ENCODE measurements at places on chromosomes 11 and 22.

- peak; percentile 9 for DNase-seq
These were observed 46.2 kb downstream of the ATXN10 start for GRCh38 chr22:45717789-45718188.

DNA sequence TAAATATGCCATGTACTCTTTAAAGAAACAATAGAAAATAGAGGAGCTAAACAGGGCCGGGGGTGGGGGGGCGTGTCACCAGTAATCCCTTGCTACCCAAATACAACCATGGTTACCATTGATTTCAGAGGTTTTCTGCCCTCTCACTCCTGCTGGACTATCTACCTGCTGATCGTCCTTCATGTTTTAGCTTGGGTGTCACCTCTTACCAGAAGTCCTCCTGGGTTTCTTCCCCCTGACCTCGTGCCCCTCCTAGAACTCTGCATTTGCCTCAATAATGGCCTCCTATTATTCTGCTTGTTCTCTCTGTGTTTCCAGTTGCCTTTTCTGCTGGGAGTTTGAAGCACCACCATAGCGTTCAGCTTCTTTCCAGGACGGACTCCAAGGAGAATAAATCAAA lies 9.4 kb upstream of the PVALB start:
- DNase-seq = no peak

- no peak for DNase-seq
These were observed 88.0 kb downstream of the NTM start for GRCh38 chr11:131458421-131458820.

DNA sequence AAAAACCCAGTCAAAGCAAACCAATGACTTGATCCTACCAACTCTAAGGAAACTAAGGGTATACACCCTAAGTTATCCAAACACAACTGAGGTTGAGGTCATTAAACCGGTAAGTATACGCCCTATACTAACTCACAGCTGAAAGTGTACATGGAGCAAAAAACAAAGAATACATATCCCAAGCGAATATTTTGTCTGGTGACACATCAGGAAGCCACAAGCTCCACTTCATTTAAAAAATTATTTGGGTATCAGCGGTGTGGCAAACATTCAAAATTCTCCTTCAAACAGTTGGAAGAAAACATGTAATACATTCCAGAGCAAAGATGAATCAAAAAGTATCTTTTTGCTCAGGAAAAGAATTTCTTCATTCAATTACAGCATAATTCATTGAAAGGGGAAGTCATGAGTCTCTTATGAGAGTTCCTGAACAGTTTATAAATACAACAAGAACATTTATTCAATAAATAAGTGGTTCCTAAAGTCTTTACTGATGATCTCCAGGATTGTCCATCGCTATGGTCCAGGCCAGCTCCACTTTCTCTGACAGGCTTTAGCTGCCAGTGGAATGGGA lies 4.5 kb upstream of the JAML start:
- no peak for DNase-seq

GRCh38 chr22:46355996-46356471 lies 20.5 kb downstream of the TRMU start:
- DNase-seq = no peak

GRCh38 chr22:49564666-49565515 lies 262.8 kb downstream of the BRD1 start:
- DNase-seq = no peak
